ENCODE measurements at places on chromosomes 12 and 14.

GRCh38 chr12:27845187-27845586 is 65.2 kb upstream of the MANSC4 start:
- no peak for DNase-seq

DNA sequence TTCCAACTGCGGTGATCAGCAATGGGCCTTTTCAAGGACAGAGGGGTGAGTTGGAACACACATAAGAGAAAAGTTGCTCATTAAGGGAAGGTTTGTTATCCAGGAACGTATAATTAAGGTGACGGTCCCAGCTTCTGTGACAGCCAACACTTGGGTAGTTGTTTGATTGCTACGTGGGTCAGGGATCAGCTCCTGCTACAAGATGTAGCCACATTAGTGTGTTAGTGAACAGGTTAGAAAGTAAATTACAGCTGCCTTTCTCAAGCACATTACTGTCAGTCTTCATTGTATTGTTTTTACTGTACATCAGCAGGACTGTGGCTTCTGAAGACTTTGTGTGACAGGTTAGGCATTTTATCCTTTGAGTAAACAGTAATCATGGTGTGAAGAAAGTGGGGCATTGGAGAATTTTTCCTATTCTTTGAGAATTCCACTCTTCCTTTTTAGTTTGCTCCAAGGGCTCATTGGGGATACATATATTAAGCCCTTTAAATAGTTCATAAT is 230.5 kb downstream of the EGLN3 start:
- DNase-seq = no peak

DNA sequence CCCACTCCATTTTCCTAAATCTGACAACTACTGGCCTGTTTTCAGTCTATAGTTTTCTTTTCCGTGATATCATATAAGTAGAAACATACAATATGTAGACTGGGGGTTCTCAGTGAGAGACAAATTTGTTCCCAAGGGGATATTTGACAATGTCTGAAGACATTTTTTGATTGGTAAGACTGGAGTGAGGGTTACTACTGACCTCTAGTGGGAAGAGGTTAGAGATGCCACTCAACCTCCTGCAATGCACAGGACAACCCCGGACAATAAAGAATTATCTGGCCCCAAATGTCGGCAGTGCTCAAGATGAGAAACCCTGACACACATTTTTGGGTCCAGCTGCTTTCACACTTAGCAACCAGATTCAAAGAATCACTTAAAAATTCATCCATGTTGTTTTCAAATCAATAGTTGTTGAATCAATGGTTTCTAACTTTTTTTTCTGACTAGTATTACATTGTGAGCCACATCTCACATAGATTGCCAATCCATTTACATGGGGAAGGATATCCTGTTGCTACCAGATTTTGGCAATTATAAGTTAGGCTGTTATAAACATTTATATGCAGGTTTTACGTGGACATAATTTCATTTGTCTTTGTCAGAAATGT is 307.1 kb downstream of the RPL10L start:
- DNase-seq = no peak

DNA sequence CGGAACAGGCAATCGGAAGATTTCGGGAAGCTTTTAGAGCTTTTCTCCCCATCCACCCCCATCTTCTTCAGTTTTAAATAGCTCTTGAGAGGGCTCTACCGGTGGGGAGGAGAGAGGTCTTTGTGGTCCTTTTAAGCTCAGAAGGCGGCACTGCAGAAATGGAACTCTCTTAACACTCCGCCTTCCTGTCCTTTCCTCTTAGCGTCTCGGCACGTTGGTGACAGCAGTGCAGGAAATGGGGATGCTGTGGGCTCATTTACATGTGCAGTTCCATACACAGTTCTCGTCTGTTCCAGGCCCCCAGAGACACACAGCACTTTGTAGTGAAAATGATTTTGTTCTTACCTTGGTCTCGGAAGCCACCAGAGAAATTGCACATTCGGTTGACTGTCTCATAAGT is 50.4 kb upstream of the RIN3 start:
- DNase-seq = no peak

DNA sequence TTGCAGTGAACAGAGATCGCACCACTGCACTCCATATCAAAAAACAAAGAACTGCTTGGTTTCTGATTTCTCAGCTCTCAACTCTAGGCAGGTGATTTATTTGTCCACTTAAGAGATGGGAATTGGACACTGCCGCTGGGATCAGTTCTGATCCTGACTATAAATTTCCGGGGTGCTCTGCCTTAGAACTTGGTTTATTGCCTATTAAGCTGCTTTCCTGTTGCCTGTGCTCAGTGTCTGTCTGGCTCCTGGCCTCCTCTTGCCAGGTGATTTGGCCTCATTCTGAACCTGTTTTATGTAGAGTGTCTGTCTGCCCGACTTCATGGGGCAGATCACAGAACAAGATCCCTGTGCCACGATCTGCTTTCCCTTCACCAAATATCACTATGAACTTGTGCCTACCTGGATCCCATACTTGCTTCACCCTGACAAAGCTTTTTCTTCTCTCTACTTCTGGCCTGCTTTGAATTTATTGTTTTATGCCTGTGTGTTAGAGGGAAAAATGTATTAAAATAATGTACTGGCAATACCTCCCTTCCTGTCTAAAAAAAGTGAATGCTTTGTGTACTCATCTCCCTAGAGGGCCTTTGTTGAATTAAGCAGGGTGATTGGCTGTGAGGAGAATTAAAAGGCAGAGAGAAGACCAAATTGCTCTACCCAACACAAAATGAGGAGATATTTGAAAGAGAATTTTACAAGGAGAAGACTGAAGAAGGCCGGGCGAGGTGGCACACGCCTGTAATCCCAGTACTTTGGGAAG is 27.6 kb downstream of the CDKN1B start:
- DNase-seq = no peak

- no peak for DNase-seq
Measured at GRCh38 chr12:124510301-124510970, 57.0 kb downstream of the NCOR2 start.

GRCh38 chr12:88781909-88782308 is 201.6 kb upstream of the KITLG start:
- no peak for DNase-seq

- DNase-seq = no peak
Measured at GRCh38 chr12:47969845-47970244, 6.4 kb downstream of the TMEM106C start.

DNA sequence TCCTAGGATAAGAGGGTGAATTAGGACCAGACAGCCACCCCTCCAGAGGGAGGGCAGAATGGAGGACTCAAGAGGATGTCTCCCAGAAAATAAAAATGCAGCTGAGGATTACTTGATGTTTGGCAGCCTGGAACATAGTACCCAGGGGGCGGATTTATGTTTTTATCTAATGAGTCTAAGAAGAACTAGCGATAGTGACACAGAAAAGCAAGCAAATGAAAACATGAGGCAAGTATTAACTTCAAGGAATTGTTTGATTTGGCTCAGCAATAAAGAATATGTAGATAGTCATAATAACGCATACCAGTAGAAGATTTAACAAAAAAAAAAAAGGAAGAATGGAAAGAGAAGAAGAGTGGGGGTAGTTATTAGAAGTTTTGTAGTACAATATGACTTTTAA is 10.0 kb upstream of the SLC7A8 start:
- no peak for DNase-seq

DNA sequence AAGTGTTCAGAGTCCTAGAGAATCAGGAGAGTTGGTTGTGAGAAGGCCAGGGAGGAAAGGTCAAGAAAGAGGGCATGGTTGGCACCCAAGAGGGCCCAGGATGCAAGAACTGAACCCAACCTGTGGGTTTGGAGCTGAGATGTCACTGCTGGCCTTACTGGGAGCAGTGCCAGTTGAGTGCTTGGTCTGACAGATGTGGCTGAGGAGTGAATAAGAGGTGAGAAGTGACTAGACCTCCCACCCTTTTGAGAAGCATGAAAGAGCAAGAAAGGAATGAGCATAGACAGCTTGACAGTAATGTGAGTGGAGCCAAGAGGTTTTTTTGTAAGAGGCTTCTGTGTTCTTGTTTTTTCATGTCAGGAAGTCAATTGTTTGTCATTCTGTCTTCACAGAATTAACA is 95.3 kb downstream of the FGD4 start:
- no peak for DNase-seq

DNA sequence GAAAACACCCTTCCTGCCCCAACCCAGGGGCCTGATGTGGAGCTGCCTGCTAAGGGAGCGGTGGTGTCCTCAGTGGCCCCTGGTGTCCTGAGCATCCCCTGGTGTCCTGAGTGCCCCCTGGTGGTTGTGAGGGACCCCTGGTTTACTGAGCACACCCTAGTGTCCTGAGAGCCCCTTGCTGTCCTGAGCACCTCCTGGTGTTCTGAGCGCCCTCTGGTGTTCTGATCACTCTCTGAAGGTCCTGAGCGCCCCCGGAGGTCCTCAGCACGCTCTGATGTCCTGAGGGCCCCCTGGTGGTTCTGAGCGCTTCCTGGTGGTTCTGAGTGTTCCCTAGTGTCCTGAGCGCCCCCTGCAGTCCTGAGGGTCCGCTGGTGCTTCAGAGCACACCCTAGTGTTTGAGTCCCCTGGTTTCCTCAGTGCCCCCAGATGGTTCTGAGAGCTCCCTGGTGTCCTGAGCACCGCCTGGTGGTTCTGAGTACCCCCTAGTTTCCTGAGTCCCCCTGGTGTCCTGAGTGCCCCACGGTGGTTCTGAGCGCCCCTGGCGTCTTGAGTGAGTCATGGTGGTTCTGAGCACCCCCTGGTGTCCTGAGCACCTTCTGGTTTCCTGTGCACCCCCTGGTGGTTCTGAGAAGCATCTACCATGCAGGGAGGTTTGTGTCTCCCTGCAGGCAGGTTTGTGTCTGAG is 1004.2 kb downstream of the TMEM121 start:
- no peak for DNase-seq

- DNase-seq = no peak
Measured at GRCh38 chr12:123040106-123040505, 59.6 kb downstream of the ARL6IP4 start.

GRCh38 chr14:24813089-24813815 is 179.3 kb upstream of the GZMB start:
- DNase-seq = no peak

- DNase-seq = no peak
Measured at GRCh38 chr12:107631715-107632114, 53.9 kb upstream of the PWP1 start.

GRCh38 chr14:30985796-30986195 is 39.7 kb upstream of the AP4S1 start:
- DNase-seq = no peak

GRCh38 chr14:104130974-104131651 is 7.3 kb upstream of the KIF26A start:
- peak; percentile 8 for DNase-seq

GRCh38 chr12:68750506-68750905 is 4.5 kb downstream of the SLC35E3 start:
- no peak for DNase-seq

DNA sequence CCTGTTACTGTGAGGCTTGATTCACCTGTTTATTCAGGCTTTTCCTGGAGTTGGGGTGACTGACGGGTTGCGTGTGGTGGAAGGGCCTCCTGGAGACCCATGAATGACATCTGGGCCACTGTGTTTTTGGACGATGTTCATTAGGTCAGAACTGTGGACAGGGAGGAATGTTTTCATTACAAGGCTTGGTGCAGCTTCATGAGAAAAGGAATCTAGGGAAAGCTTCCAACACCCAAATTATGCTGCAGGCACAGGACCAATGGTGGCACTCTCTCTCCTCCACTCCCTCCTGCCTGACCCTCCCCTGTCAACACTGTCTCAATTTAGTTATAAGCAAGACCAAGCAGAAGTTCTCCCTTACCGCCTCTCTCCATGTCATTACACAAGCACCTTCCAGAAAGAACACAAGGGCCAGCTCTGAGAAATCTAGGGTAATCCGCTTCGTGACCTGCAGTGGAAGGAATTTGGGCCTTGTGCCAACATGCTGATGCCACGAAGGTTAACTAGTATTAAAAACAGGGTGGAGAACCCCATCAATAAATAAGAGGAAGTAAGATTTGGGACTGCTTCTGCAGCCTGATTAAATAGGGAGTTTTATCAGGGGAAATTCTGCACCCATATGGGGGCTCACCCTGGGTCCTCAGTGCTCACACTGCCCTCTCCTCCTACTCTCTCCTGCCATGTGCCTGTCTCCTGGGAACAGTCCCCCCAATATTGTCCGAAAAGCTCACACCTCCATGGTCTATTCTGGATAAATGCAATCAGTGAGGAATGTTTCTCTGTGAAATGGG is 200.3 kb downstream of the KTN1 start:
- DNase-seq = no peak

- no peak for DNase-seq
Measured at GRCh38 chr12:64694130-64695040, 64.8 kb downstream of the GNS start.

Measured in NCI-H2081 treated with DMSO at 0.1 percent for 48 hours (cell line).